ENCODE measurements at places on chromosomes 3 and 15. TPM values are rescaled to one million over a fixed set of nuclear protein-coding genes. Genes with fewer than 3 reads are reported as not detected.

The CCRL2 gene
- 0.13 TPM for total RNA-seq

The KLF15 gene
- 0.72 TPM for total RNA-seq

DNA sequence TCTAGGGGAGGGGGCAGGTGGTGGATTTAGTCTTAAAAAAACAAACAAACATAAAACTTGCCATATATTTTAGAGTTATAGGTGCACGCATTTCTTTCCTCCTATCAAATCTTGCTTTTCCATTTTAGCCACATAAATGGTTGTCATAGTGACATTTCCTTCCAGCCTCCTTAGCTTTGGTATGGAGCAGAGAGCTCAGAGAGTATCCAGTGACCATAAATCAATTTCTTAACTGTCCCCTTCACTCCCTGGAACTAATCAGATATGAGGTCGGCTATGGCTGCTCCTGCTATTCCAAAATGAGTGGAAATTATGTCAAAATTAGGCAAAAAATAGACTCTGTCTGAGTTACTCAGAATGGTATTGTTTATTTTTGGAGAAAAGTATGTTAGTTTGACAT lies 164.5 kb downstream of the EBLN2 start:
- DNase-seq: no peak
- H3K4me1 ChIP-seq: no peaks in the 10 kb centered on the region

DNA sequence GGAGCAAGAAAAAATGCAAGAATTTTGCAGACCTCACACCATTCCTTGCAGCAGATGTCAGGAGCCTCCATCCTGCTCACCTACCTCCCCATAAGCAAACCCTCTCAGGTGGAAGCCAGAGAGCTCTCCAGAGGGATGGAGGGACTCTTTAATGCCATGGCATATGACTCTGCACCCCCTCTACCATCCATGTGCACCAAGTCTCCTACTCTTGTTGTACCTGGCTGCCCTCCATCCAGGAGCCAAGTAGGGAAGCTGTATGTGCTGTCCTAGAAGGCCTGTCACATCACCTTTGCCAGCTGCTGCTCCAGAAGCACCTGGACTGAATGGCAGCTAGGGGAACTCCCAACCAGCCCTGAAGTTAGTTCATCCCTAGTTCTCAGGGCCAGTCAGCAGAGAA lies 38.5 kb upstream of the PRR20G start:
- H3K4me3 ChIP-seq: no peak overlapping the region
- no peak overlapping the region for H3K27ac ChIP-seq
- no peak for DNase-seq

GRCh38 chr3:13148561-13149329 lies 75.5 kb upstream of the IQSEC1 start:
- H3K27ac ChIP-seq: no peak overlapping the region
- H3K4me3 ChIP-seq: no peak overlapping the region
- DNase-seq: no peak
- H3K36me3 ChIP-seq: no peaks in the 10 kb centered on the region
- H3K27me3 ChIP-seq: peaks cover 40% of the 10 kb centered on the region

GRCh38 chr15:60074181-60074885 lies 70.2 kb downstream of the FOXB1 start:
- DNase-seq: no peak
- H3K4me3 ChIP-seq: no peak overlapping the region
- no peak overlapping the region for H3K27ac ChIP-seq

DNA sequence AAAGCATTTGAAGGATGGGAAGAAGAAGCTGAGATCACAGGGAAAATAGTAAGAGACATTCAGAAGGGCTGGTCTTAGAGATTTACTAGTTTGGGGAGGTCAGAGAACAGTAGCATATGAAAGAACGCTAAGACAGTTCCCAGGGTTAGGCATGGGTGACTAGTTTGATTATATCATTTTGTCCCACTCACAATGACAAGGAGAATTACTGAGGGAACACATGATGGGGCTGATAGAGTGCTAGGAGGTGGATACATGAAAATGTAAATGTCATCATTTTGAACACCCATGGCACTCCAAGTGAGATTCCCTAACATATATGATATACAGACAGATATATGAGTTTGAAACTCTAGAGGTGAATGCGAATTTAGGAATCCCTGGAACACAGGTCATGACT lies 9.3 kb upstream of the TARS3 start:
- no peak overlapping the region for H3K4me3 ChIP-seq
- DNase-seq: no peak
- no peaks in the 10 kb centered on the region for H3K36me3 ChIP-seq
- peaks cover 2% of the 10 kb centered on the region for H3K27me3 ChIP-seq
- H3K27ac ChIP-seq: no peak overlapping the region

DNA sequence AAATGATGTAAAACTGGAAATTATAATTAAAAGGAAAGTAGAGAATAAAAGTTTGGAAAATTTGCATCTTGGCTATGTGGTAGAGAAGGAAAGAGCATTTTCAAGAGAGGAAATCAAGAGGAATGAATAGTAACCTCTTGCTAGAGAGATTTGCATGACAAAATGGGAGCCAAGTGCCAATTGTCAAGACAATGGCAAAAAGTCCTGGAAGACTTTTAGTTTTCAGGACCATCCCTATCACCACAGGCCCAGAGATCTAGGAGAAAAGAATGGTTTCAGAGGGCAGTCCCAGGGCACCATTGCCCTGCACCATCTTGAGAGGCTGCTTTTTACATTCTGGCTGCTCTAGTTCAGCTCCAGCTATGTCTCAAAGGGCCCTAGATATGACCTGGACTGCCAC lies 1427.6 kb downstream of the ZPLD1 start:
- no peak for DNase-seq
- peaks cover 4% of the 10 kb centered on the region for H3K36me3 ChIP-seq
- no peaks in the 10 kb centered on the region for H3K4me1 ChIP-seq

The ERC2 gene
- total RNA-seq: not detected

All from HFFc6 (cell line).